CD4-positive, alpha-beta T cell (primary cell): ENCODE measurements at places on chromosomes 11 and 22. TPM values are rescaled to one million over a fixed set of nuclear protein-coding genes. Genes with fewer than 3 reads are reported as not detected.
A peak's percentile ranks its signal among the peaks of the same experiment; 100 is the strongest.

DNA sequence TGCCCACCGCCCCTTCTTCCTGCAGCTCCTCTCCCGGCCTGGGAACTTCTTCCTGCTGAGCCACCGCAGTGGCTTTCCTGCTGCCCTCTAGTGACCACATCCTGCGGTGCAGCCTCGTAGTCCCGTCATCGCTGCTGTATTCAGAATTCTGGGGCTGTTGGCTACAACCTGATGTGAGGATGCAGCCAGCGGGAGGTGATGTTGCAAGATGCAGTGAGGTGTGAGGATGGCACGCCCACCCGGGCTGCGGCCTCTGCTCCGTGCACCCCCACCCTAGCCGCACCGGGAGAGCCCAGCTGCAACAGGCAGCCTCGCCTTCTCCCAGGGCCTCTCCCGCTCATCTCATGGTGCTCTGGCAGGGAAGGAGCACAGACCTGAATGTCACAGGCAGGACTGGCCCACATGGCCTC is 10.1 kb downstream of the CHST1 start:
- no peak overlapping the region for H3K27ac ChIP-seq
- H3K4me1 ChIP-seq: peaks cover 7% of the 10 kb centered on the region
- DNase-seq: peak; percentile 55
- H3K4me3 ChIP-seq: no peak overlapping the region
- peaks cover 14% of the 10 kb centered on the region for H3K27me3 ChIP-seq

- H3K27me3 ChIP-seq: no peaks in the 10 kb centered on the region
- DNase-seq: no peak
- no peak overlapping the region for H3K27ac ChIP-seq
- peaks cover 12% of the 10 kb centered on the region for H3K36me3 ChIP-seq
- H3K4me3 ChIP-seq: no peak overlapping the region
Measured at GRCh38 chr11:46064221-46064620, 57.0 kb downstream of the PHF21A start.

DNA sequence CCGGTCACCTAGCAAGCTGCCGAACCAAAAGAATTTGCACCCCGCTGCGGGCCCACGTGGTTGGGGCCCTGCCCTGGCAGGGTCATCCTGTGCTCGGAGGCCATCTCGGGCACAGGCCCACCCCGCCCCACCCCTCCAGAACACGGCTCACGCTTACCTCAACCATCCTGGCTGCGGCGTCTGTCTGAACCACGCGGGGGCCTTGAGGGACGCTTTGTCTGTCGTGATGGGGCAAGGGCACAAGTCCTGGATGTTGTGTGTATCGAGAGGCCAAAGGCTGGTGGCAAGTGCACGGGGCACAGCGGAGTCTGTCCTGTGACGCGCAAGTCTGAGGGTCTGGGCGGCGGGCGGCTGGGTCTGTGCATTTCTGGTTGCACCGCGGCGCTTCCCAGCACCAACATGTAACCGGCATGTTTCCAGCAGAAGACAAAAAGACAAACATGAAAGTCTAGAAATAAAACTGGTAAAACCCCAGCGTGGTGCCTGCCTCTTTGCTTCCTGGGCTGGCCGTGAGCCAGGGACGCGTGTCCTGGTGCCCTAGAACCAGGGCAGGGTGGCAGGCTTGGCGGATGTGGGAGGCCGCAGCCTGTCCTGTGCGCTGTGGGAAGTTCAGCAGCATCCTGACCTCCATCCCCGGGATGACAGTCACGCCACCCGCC is 13.2 kb downstream of the CCND1 start:
- H3K4me3 ChIP-seq: no peak overlapping the region
- H3K27me3 ChIP-seq: no peaks in the 10 kb centered on the region
- no peak overlapping the region for H3K27ac ChIP-seq
- DNase-seq: no peak

The MS4A15 gene
- total RNA-seq: not detected

The SLC7A4 gene
- total RNA-seq: not detected
